Smooth muscle cell of trachea (primary cell): ENCODE measurements at places on chromosomes 11 and 22. TPM values are rescaled to one million over a fixed set of nuclear protein-coding genes. Genes with fewer than 3 reads are reported as not detected.

The CAPRIN1 gene
- 206 and 266 TPM in 2 replicates for total RNA-seq

The TPBGL gene
- total RNA-seq = under 0.01 TPM in 1 of 2 replicates, not detected in the other

The MS4A15 gene
- total RNA-seq = not detected in 2 replicates

The OR51I1 gene
- total RNA-seq = not detected in 2 replicates

The KRTAP5-1 gene
- total RNA-seq = not detected in 2 replicates

The IRAG1 gene
- 7.0 and 28.8 TPM in 2 replicates for total RNA-seq

The MTMR3 gene
- 38.7 and 39.0 TPM in 2 replicates for total RNA-seq

The TEAD1 gene
- total RNA-seq = 111 and 120 TPM in 2 replicates

The CCDC116 gene
- total RNA-seq = 0.15 and 0.17 TPM in 2 replicates

The GSTT2B gene
- total RNA-seq = 6.3 and 8.1 TPM in 2 replicates

The OR52N4 gene
- not detected in 2 replicates for total RNA-seq

The TCN1 gene
- total RNA-seq = not detected in 2 replicates

The OSM gene
- total RNA-seq = not detected in 2 replicates

The KDM4E gene
- not detected in 2 replicates for total RNA-seq

The TMPRSS6 gene
- total RNA-seq = not detected in 2 replicates

The XNDC1N gene
- total RNA-seq = 6.1 and 13.7 TPM in 2 replicates

The MS4A3 gene
- not detected in 2 replicates for total RNA-seq

The RFPL2 gene
- total RNA-seq = not detected in 2 replicates

The BACE1-AS gene
- 3.5 and 4.3 TPM in 2 replicates for total RNA-seq

The NXPE1 gene
- not detected in 2 replicates for total RNA-seq

The MMP27 gene
- total RNA-seq = 0.44 TPM in 1 of 2 replicates, not detected in the other

The CFAP300 gene
- total RNA-seq = 4.3 and 9.5 TPM in 2 replicates

The SCO2 gene
- 4.1 and 4.6 TPM in 2 replicates for total RNA-seq

The TEX54 gene
- not detected in 2 replicates for total RNA-seq

The OR8D1 gene
- not detected in 2 replicates for total RNA-seq
